ENCODE measurements at places on chromosomes 4 and X. TPM values are rescaled to one million over a fixed set of nuclear protein-coding genes. Genes with fewer than 3 reads are reported as not detected.

GRCh38 chr4:73776321-73776729 is 36.0 kb downstream of the CXCL8 start:
- no peak for DNase-seq
- no peak overlapping the region for H3K4me3 ChIP-seq
- no peaks in the 10 kb centered on the region for H3K36me3 ChIP-seq
- peaks cover 12% of the 10 kb centered on the region for H3K4me1 ChIP-seq
- no peaks in the 10 kb centered on the region for H3K27me3 ChIP-seq

- H3K36me3 ChIP-seq: no peaks in the 10 kb centered on the region
- no peak for DNase-seq
These were observed 43.7 kb downstream of the TMPRSS11E start for GRCh38 chr4:68490826-68491457.

Gene ASB11
- 0.09 TPM for total RNA-seq

DNA sequence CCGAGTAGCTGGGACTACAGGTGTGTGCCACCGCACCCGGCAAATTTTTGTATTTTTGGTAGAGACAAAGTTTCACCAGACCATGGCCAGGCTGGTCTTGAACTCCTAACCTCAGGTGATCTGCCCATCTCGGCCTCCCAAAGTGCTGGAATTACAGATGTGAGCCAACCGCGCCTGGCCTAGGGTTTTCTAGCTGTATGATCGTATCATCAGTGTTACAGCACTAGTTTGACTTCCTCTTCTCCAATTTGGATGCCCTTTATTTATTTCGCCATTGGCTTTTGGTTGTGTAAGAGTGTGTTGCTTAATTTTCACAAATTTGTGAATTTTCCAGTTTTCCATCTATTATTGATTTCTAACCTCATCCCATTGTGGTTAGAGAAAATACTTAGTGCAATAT is 5.2 kb downstream of the TKTL1 start:
- H3K27me3 ChIP-seq: no peaks in the 10 kb centered on the region
- no peak overlapping the region for H3K27ac ChIP-seq
- no peak overlapping the region for H3K4me3 ChIP-seq

GRCh38 chrX:103913356-103914020 is 48.9 kb upstream of the TMSB15B start:
- H3K36me3 ChIP-seq: no peaks in the 10 kb centered on the region
- no peaks in the 10 kb centered on the region for H3K4me1 ChIP-seq
- no peaks in the 10 kb centered on the region for H3K27me3 ChIP-seq
- no peak overlapping the region for H3K27ac ChIP-seq

GRCh38 chrX:10514891-10515290 is 105.5 kb downstream of the MID1 start:
- H3K27me3 ChIP-seq: peaks cover 3% of the 10 kb centered on the region
- no peak overlapping the region for H3K4me3 ChIP-seq
- no peak overlapping the region for H3K27ac ChIP-seq
- no peak for DNase-seq

Gene NALF2
- 1.5 TPM for total RNA-seq

- H3K4me3 ChIP-seq: no peak overlapping the region
- no peaks in the 10 kb centered on the region for H3K4me1 ChIP-seq
- no peaks in the 10 kb centered on the region for H3K36me3 ChIP-seq
- H3K27me3 ChIP-seq: no peaks in the 10 kb centered on the region
- no peak for DNase-seq
- H3K27ac ChIP-seq: no peak overlapping the region
These were observed 1670.4 kb upstream of the AGA start for GRCh38 chr4:179112441-179113170.

Gene POU3F4
- not detected for total RNA-seq

GRCh38 chr4:188145601-188146000 is 6.4 kb downstream of the TRIML1 start:
- no peak for DNase-seq
- H3K27ac ChIP-seq: no peak overlapping the region
- no peaks in the 10 kb centered on the region for H3K27me3 ChIP-seq
- no peaks in the 10 kb centered on the region for H3K4me1 ChIP-seq
- no peaks in the 10 kb centered on the region for H3K36me3 ChIP-seq
- H3K4me3 ChIP-seq: no peak overlapping the region

Gene AWAT2
- not detected for total RNA-seq

- no peak overlapping the region for H3K27ac ChIP-seq
- H3K4me1 ChIP-seq: no peaks in the 10 kb centered on the region
- no peak for DNase-seq
- no peaks in the 10 kb centered on the region for H3K27me3 ChIP-seq
These were observed 169.9 kb downstream of the DCK start for GRCh38 chr4:71163317-71163716.

- no peaks in the 10 kb centered on the region for H3K4me1 ChIP-seq
- H3K4me3 ChIP-seq: no peak overlapping the region
- H3K27ac ChIP-seq: no peak overlapping the region
- H3K36me3 ChIP-seq: no peaks in the 10 kb centered on the region
- no peak for DNase-seq
- H3K27me3 ChIP-seq: no peaks in the 10 kb centered on the region
These were observed 57.2 kb downstream of the SCML2 start for GRCh38 chrX:18297251-18297650.

- H3K4me3 ChIP-seq: no peak overlapping the region
- H3K4me1 ChIP-seq: no peaks in the 10 kb centered on the region
- H3K27ac ChIP-seq: no peak overlapping the region
- H3K36me3 ChIP-seq: no peaks in the 10 kb centered on the region
These were observed 45.3 kb upstream of the PGRMC1 start for GRCh38 chrX:119190831-119191230.

GRCh38 chr4:39636531-39637184 is 2.0 kb downstream of the SMIM14 start:
- no peaks in the 10 kb centered on the region for H3K27me3 ChIP-seq
- DNase-seq: no peak
- no peaks in the 10 kb centered on the region for H3K36me3 ChIP-seq
- peaks cover 18% of the 10 kb centered on the region for H3K4me1 ChIP-seq

Gene RNF175
- not detected for total RNA-seq

GRCh38 chr4:74794382-74795010 is at the start of gene BTC:
Gene BTC, minus strand, starts transcription at chr4:74794523. Its CDS starts 198 bp downstream, at chr4:74794325.
- H3K36me3 ChIP-seq: no peaks in the 10 kb centered on the region
- H3K27ac ChIP-seq: peak within 1 kb of the TSS; percentile 95
- peak within 1 kb of the TSS; percentile 68 for H3K4me3 ChIP-seq
- DNase-seq: peak; percentile 78
- H3K27me3 ChIP-seq: no peaks in the 10 kb centered on the region

DNA sequence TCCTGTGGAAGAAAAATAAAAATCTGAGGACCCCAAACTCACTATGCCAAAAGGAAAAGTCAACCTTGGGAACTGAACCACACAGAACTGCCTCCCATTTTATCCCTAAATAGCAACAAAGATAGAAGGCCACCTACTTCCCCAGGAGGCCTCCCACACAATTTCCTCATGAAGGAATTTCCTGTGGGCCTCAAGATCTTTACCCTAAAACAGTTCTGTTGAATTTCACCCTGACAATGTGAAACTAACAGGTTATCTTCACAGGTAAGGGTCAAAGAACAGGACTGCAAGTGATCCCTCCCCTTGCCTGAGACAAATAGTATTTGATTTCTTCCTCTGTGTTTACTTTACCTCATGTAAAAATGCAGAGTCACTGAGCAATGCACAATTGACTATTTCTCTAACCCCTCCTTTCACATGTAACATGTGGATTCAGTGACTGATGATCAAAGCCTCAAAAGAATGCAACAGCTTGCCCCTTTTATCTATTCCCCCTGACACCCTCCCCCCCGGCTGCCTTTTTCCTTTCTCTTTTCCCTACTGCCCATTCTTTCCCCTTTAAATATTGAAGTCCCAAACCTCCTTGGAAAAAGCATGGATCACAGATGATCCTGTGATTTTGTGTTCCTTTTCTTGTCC is 33.3 kb downstream of the MEPE start:
- H3K27me3 ChIP-seq: no peaks in the 10 kb centered on the region
- H3K27ac ChIP-seq: peak overlapping the region; percentile 63
- no peak for DNase-seq
- no peaks in the 10 kb centered on the region for H3K4me1 ChIP-seq
- H3K36me3 ChIP-seq: no peaks in the 10 kb centered on the region

Gene ZNF827
- total RNA-seq: 7.9 TPM

Gene RPA4
- total RNA-seq: 0.62 TPM

- H3K4me1 ChIP-seq: no peaks in the 10 kb centered on the region
- no peaks in the 10 kb centered on the region for H3K27me3 ChIP-seq
- no peaks in the 10 kb centered on the region for H3K36me3 ChIP-seq
These were observed 477.1 kb downstream of the PPARGC1A start for GRCh38 chr4:23412701-23413100.

DNA sequence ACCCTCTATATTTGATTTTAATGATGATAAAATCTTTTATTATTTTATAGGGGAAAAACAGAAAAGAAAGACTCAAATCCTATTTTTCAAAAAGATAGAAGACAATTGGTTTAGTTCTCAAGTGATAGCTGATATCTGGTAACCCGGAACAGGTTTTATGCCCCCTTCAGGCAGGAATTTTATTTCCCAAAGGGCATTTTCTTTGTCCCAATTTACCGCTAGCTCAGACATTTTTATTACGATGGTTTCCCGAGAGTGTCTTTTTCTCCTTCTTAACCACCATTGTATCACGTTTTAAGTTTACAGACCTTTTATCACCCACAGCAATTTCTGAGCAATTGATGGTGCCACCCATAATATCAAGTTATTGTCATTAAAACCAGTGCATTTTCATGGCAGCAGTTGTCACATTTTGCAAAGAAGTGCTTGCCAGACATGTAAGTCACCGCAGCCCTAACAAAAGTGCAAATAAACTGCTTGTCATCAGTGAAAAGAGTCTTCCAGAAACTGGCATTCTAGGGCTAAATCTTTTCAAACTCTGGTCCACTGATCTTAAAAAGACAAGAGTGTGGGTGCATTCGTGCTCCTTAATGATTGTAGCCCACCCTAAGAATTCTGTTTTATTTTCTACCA is 204.8 kb upstream of the VCX start:
- H3K4me3 ChIP-seq: no peak overlapping the region
- H3K4me1 ChIP-seq: no peaks in the 10 kb centered on the region
- H3K27me3 ChIP-seq: no peaks in the 10 kb centered on the region
- H3K27ac ChIP-seq: no peak overlapping the region

DNA sequence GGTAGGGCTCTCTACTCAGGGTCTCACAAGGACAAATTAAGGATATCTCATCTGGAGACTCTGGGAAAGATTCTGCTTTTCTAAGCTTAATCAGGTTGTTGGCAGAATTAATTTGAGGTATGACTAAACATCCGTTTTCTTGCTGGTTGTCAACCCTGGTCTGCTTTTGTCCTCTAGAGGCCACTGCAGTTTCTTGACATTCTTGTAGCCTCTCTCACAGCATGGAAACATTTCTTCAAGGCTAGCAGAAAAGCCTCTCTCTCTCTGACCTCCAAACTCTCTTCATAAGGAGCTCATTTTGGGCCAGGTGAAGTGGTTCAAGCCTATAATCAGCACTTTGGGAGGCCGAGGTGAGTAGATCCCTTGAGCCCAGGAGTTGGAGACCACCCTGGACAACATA is 749.5 kb upstream of the PCDH7 start:
- H3K27ac ChIP-seq: no peak overlapping the region
- H3K4me1 ChIP-seq: no peaks in the 10 kb centered on the region
- no peaks in the 10 kb centered on the region for H3K36me3 ChIP-seq
- no peak for DNase-seq
- no peak overlapping the region for H3K4me3 ChIP-seq

DNA sequence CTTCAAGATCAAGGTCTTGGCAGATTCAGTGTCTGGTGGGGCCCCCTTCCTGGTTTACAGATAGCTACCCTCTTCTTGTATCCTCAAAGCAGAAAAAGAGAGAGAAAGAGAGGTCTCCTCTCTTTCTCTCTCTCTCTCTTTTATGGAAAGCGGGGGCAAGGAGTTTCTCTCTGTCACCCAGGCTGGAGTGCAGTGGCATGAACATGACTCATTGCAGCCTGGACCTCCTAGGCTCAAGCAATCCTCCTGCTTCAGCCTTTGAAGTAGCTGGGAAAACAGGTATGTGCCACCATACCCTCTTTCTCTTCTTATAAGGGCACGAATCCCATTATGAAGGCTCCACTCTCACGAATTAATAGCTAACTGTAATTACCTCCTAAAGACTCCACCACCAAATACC is 20.2 kb downstream of the RAB9B start:
- H3K27ac ChIP-seq: no peak overlapping the region
- no peaks in the 10 kb centered on the region for H3K36me3 ChIP-seq
- no peaks in the 10 kb centered on the region for H3K4me1 ChIP-seq
- no peak for DNase-seq
- no peaks in the 10 kb centered on the region for H3K27me3 ChIP-seq
- no peak overlapping the region for H3K4me3 ChIP-seq

Gene PNCK
- total RNA-seq: not detected

- DNase-seq: no peak
- peaks cover 28% of the 10 kb centered on the region for H3K4me1 ChIP-seq
- peak overlapping the region; percentile 84 for H3K4me3 ChIP-seq
- H3K27me3 ChIP-seq: no peaks in the 10 kb centered on the region
These were observed 1.4 kb downstream of the MAEA start for GRCh38 chr4:1291091-1291490.

Gene SPANXC
- not detected for total RNA-seq

Gene TACR3
- not detected for total RNA-seq

DNA sequence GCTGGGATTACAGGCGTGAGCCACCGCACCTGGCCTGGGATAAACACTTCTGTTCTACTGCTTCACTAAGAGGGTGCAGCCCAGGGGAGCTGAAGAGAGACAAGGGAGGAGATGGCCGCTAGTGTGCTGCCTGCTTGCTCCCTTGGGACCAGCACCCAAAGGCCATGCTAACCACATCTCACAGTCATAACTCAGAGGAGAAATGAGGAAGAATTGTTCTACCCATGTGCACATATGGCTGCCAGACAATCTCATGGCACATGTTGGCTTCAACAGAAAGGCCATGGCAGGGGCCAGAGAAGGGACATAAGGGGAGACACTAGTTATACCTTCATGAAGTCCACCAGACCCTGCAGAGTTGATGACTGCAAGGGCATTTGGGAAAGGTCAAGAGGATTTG is 22.4 kb downstream of the CLDN22 start:
- H3K36me3 ChIP-seq: no peaks in the 10 kb centered on the region
- no peaks in the 10 kb centered on the region for H3K27me3 ChIP-seq
- no peak overlapping the region for H3K27ac ChIP-seq

DNA sequence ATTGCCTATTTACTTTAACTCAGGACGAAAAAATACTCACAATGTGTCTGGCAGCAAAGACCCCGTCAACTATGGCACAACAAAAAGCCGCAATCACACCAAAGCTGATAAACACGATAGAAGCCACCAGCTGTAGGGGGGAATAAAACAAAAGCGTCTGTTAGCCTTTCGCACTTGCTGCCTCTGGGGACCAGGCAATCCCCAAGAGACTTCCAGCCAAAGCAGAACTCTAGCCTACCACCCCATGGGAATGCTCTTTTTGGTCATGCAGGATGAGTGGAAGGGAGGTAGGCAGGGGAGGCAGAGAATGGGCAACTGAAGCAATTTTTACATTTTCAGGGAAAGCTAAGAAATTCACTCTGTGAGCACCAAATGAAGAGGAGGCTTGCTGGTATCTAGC is 20.1 kb downstream of the TMEM255A start:
- no peak for DNase-seq
- H3K27me3 ChIP-seq: no peaks in the 10 kb centered on the region
- no peak overlapping the region for H3K4me3 ChIP-seq
- H3K4me1 ChIP-seq: no peaks in the 10 kb centered on the region
- no peak overlapping the region for H3K27ac ChIP-seq

Gene FSTL5
- 0.16 TPM for total RNA-seq

Data from pancreas (tissue), 10 donors.